HFFc6 (cell line): ENCODE measurements at places on chromosomes 16 and 17. TPM values are rescaled to one million over a fixed set of nuclear protein-coding genes. Genes with fewer than 3 reads are reported as not detected.

Gene TBC1D3G
- not detected in 3 replicates for total RNA-seq

Gene KRTAP9-8
- total RNA-seq, result not detected in 3 replicates

DNA sequence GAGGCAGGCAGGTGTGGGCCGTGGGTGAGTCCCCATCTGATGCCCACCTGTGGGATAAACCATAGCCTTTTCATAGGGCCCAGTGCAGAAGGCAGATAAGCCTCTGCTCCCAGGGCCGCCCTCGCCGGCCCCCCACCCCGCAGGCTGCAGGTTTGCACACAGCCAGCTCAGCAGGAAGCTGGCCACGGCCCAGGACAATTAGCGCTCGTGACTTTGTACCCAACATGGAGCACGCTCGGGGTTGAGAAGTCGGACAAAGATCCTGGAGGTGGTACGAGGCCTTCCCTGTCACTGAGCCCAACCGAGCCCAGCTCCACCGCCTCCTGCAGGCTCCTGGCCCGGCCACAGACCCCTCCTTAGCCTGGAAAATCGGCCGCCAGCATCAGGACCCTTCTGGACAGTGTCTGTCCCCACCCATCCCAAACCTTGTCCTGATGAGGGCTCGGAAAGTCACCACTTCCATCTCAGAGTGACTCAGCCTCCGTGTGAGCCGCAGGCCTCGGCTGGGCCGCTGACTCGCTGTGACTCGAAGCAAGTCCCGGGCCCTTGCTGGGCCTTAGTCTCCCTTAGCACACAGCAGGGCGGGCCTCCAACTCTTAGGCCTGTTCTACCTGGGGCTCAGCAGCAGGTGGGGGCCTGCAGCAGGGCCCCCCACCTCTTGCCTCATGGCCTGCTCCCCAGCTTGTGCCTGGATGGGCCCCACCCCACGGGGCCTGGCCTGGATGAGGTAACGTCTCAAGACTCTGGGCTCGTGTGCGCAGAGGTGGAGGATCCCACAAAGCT is 22.7 kb downstream of the FAM83G start:
- H3K4me3 ChIP-seq, result peak overlapping the region; percentile 39
- peak overlapping the region; percentile 92 for H3K27ac ChIP-seq
- H3K4me1 ChIP-seq, result peaks cover 32% of the 10 kb centered on the region
- H3K27me3 ChIP-seq, result peaks cover 2% of the 10 kb centered on the region; the same call in 1 of the 2 replicates
- DNase-seq, result peak; percentile 75
- H3K36me3 ChIP-seq, result peaks cover 7% of the 10 kb centered on the region; the same call in 1 of the 2 replicates

Gene TBC1D10B
- total RNA-seq, result 46.6 to 54.8 TPM (median 50.3 TPM) in 3 replicates

DNA sequence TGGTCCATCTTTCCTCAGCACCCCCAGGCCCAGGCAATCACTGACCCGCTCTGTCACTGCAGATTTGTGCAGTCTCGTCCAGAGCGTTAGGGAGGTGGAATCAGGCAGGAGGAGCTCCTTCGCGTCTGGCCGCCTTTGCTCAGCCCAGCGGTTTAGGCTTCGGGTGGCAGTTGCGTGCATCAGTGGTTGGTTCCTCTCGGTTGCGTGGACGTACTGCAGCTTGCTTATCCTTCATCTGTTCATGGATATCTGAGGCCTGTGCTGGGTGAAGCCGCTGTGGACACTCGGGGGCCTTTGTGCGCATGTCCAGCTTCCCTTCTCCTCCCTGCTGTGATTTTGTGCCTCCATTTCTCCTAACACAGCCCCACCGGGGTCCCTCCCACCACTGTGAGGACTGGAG is 4.7 kb upstream of the P2RX1 start:
- H3K27me3 ChIP-seq, result peaks cover 12% of the 10 kb centered on the region
- H3K36me3 ChIP-seq, result no peaks in the 10 kb centered on the region
- no peak for DNase-seq
- no peaks in the 10 kb centered on the region for H3K4me1 ChIP-seq

DNA sequence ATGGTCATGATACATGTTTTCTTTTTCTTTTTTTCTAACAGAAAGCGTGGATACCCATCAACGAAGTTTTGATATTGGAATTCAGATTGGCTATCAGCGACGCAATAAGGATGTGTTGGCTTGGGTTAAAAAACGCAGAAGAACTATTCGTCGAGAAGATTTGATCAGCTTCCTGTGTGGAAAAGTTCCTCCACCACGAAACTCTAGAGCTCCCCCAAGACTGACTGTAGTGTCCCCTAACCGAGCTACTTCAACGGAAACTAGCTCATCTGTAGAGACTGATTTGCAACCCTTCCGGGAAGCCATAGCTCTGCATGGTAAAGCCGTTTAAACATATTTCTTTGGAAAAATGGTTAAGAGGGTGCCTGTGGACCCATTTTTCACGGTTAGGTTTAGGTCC is 11.5 kb downstream of the HAPSTR1 start:
- peak overlapping the region; percentile 73; the same call in 1 of the 2 replicates for H3K27ac ChIP-seq
- peaks cover 3% of the 10 kb centered on the region; the same call in 1 of the 2 replicates for H3K27me3 ChIP-seq
- no peak for DNase-seq
- peaks cover 70% of the 10 kb centered on the region for H3K36me3 ChIP-seq
- peak overlapping the region; percentile 54; the same call in 1 of the 2 replicates for H3K4me3 ChIP-seq
- peaks cover 94% of the 10 kb centered on the region for H3K4me1 ChIP-seq

DNA sequence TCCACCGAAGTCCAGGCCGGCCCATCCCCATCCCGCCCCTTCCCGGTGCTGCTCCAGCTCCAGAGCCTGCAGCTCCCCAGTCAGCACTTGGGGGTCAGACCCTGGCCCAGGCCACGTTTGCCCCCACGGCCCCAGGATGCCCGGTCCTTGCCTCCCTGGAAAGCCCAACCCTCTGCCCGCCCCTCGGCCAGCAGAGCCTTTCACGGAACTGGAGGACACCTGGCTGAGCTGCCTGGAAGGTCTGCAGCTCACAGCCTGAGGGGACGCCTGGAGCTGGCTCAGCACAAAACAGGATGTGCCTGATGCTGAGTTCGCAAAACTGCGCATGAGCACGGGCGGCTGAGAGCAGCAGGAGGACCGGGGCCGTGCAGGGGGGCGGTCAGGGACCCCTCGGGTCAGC is 29.7 kb upstream of the SSTR5 start:
- H3K36me3 ChIP-seq, result no peaks in the 10 kb centered on the region
- no peaks in the 10 kb centered on the region for H3K4me1 ChIP-seq
- H3K27me3 ChIP-seq, result peaks cover 4% of the 10 kb centered on the region
- no peak overlapping the region for H3K27ac ChIP-seq
- no peak for DNase-seq

Gene TBC1D3I
- not detected in 2 replicates for total RNA-seq

GRCh38 chr16:53078765-53079485 is 24.1 kb downstream of the CHD9 start:
- H3K27me3 ChIP-seq, result peaks cover 4% of the 10 kb centered on the region
- no peak for DNase-seq
- H3K27ac ChIP-seq, result peak overlapping the region; percentile 87
- peaks cover 41% of the 10 kb centered on the region for H3K36me3 ChIP-seq
- H3K4me3 ChIP-seq, result no peak overlapping the region

DNA sequence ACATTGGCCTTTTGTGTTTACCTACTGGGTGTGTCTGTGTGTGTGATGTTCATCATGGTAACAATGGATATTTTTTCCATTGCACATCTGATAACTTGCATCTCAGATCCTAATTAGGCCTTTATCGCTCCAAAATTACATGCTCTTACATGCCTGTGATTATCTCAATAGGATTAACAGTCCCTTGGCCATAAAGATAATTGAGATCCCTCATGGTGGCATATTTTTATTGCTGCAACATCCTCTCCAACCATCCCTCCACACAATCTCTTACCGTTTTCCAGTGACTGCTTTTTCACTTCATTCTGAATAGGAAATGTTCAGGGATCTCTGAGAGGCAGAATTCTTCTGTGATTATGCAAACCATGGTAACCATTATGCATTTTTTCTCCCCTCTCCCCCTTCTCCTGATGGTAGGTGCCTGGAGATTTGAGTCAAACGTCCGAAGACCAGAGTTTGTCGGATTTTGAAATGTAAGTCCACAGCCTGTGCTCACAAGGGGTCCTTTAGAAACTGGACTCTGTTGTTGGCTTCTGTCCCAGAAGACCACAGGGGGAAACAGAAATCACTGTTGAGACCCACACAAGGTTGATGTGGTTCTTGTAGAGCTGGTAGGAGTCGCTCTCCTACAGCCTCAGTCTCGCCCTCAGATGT is 405.5 kb downstream of the CPPED1 start:
- no peak for DNase-seq
- H3K4me1 ChIP-seq, result peaks cover 21% of the 10 kb centered on the region
- H3K27ac ChIP-seq, result peak overlapping the region; percentile 9; the same call in 1 of the 2 replicates
- H3K27me3 ChIP-seq, result no peaks in the 10 kb centered on the region

- H3K4me1 ChIP-seq, result no peaks in the 10 kb centered on the region
- no peak for DNase-seq
- H3K27ac ChIP-seq, result no peak overlapping the region
- H3K4me3 ChIP-seq, result no peak overlapping the region
- H3K36me3 ChIP-seq, result no peaks in the 10 kb centered on the region
Measured at GRCh38 chr17:69018687-69019086, 42.0 kb downstream of the ABCA9 start.

DNA sequence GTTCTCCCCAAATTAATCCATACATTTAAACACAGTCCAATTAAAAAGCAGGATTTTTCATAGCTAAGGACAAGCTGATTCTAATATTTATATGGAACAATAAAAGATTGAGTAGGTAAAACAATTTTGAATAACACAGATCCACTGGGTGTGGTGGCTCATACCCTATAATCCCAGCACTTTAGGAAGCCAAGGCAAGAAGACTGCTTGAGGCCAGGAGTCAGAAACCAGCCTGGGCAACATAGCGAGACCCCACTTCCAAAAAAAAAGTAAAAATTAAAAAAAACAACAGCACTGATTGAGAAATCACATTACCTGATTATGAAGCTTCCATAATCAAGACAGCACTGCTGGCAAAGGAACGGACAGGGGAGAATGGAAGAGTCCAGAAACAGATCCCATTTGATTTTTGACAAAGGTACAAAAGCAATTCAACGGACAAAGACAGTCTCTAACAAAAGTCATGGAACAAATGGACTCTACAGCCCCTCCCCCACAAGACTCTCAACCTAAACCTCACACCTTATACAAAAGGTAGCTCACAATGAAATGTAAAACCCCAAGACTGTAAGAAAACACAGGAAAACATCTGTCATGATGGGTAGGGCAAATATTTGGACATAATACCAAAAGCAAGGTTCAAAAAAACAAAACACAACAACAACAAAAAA is 17.9 kb downstream of the USP7 start:
- H3K4me3 ChIP-seq, result no peak overlapping the region
- H3K36me3 ChIP-seq, result no peaks in the 10 kb centered on the region
- H3K4me1 ChIP-seq, result peaks cover 47% of the 10 kb centered on the region
- H3K27ac ChIP-seq, result no peak overlapping the region
- no peak for DNase-seq
- peaks cover 2% of the 10 kb centered on the region for H3K27me3 ChIP-seq

Gene MAF
- total RNA-seq, result not detected in 3 replicates

Gene PRSS21
- total RNA-seq, result not detected in 2 replicates

Gene SLC5A2
- 0.47 TPM in 1 of 2 replicates, not detected in the other for total RNA-seq

Gene WFDC1
- 3.0 to 30.9 TPM (median 22.8 TPM) in 3 replicates for total RNA-seq

Gene HEATR9
- not detected in 3 replicates for total RNA-seq

GRCh38 chr16:4522051-4522581 is 16.5 kb downstream of the CDIP1 start:
- H3K36me3 ChIP-seq, result no peaks in the 10 kb centered on the region
- H3K27ac ChIP-seq, result no peak overlapping the region
- no peak overlapping the region for H3K4me3 ChIP-seq
- no peaks in the 10 kb centered on the region; the same call in 1 of the 2 replicates for H3K4me1 ChIP-seq
- DNase-seq, result no peak

Gene SDR42E2
- total RNA-seq, result 0.09 TPM in 1 of 3 replicates, not detected in the others

Gene KRTAP2-2
- total RNA-seq, result 0.66 TPM in 1 of 3 replicates, not detected in the others

GRCh38 chr16:10943064-10943353 is 741 bp upstream of the DEXI start:
- peaks cover 78% of the 10 kb centered on the region for H3K4me1 ChIP-seq
- H3K4me3 ChIP-seq, result peak overlapping the region; percentile 92
- H3K27ac ChIP-seq, result peak overlapping the region; percentile 54; the same call in 1 of the 2 replicates
- H3K36me3 ChIP-seq, result peaks cover 14% of the 10 kb centered on the region

GRCh38 chr16:30761427-30761927 is 385 bp downstream of the CFAP119 start:
- DNase-seq, result peak; percentile 16
- peak overlapping the region; percentile 90 for H3K27ac ChIP-seq
- peaks cover 27% of the 10 kb centered on the region for H3K4me1 ChIP-seq
- H3K27me3 ChIP-seq, result peaks cover 10% of the 10 kb centered on the region
- H3K36me3 ChIP-seq, result peaks cover 26% of the 10 kb centered on the region

- no peak for DNase-seq
- H3K27me3 ChIP-seq, result peaks cover 1% of the 10 kb centered on the region; the same call in 1 of the 2 replicates
- H3K4me3 ChIP-seq, result no peak overlapping the region
- H3K27ac ChIP-seq, result no peak overlapping the region
- no peaks in the 10 kb centered on the region for H3K36me3 ChIP-seq
Measured at GRCh38 chr16:62889097-62889496, 852.9 kb upstream of the CDH8 start.

DNA sequence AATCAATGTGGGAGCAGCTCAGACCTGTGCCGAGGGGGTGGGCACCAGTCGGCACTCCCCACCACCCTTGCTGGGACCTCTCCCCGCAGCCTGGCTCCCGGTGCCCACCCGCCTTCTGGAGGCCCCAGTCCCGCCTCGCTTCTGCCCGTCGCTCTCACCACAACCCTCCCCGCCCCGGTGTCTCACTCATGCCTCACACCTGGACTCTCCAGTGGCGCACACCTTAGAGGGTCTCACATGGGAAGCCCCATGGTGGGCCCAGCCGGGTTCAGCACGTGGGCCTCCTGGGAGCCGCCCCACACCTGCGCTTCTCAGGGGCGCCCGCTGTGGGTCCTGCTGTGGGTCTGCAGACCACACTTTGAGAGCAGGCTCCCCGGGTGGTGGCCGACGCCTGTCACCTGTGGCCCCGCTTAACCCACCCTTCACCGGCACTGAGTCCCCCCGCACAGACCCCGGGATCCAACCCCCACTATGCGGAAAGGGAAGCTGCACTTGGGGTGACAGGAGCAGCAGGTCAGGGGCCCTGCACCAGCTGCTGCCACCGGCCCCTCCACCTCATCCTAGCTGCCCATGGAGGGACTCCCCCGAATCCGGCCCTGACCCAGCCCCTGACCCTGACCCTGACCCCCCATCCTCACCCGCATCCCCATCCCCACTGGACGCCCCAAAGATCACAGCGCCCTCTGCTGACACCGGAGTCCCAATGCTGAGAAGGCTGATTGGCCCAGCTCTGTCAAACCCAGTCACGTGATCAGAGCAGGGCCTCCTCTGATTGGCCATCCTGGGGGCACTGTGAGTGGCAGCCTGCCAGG is 27.4 kb upstream of the SLC38A10 start:
- H3K27me3 ChIP-seq, result no peaks in the 10 kb centered on the region; the same call in 1 of the 2 replicates
- no peak overlapping the region for H3K4me3 ChIP-seq
- H3K4me1 ChIP-seq, result peaks cover 9% of the 10 kb centered on the region
- DNase-seq, result no peak
- H3K27ac ChIP-seq, result no peak overlapping the region

Gene PIPOX
- total RNA-seq, result 0.39 to 1.0 TPM (median 0.86 TPM) in 3 replicates

- no peak overlapping the region for H3K4me3 ChIP-seq
- DNase-seq, result no peak
- H3K36me3 ChIP-seq, result peaks cover under 1% of the 10 kb centered on the region; the same call in 1 of the 2 replicates
- H3K27ac ChIP-seq, result no peak overlapping the region
- H3K27me3 ChIP-seq, result peaks cover 2% of the 10 kb centered on the region; the same call in 1 of the 2 replicates
- no peaks in the 10 kb centered on the region for H3K4me1 ChIP-seq
Measured at GRCh38 chr16:77894162-77894561, 105.8 kb downstream of the VAT1L start.

Gene CEP295NL
- 0.89 to 2.1 TPM (median 1.7 TPM) in 3 replicates for total RNA-seq
